Inflammatory macrophage (primary cell): ENCODE measurements at places on chromosomes 6 and 20.
A peak's percentile ranks its signal among the peaks of the same experiment; 100 is the strongest.

- DNase-seq: peak; percentile 16
These were observed 927 bp downstream of the IL20RA start for GRCh38 chr6:137043710-137044365.

DNA sequence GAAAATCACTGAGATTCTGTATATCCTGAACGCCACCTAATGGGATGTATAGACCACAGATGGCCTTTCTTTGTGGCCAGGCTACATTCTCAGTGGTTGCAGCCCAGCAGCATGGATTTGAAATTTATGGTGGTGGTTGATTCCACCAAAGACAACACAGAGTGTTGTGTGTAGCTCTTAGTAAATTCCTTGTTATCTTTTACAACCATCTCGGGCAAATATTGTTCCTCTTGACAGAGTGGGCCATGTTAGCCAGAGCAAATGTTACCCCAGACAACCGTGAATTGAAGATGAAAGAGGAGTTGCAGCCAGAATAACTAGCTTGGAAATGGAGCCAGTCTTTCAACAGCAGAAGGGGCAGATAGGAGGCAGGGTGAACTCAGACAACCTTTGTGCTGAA is 39.5 kb downstream of the SLC24A3 start:
- no peak for DNase-seq

GRCh38 chr6:106745197-106745770 is 115.9 kb downstream of the QRSL1 start:
- DNase-seq: no peak

- DNase-seq: no peak
These were observed 200.5 kb upstream of the ARG1 start for GRCh38 chr6:131372535-131372934.

- DNase-seq: no peak
These were observed 422.9 kb upstream of the CHD6 start for GRCh38 chr20:42041000-42041565.

DNA sequence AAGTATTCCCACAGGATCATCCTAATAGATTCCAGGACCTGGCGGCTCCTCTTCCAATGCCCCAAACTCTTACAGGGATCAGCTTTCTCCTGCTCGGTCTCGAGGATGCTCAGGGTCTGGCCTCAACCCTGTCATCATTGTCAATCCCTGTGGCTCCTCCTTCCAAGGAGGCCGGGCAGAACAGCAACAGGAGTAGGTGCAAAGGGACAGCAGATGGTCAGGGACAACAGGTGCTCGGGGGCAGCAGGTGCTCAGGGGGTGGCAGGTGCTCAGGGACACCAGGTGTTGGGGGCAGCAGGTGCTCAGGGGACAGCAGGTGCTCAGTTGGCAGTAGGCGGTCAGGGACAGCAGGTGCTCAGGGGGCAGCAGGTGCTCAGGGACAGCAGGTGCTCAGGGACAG is 84.8 kb downstream of the TTLL2 start:
- no peak for DNase-seq

DNA sequence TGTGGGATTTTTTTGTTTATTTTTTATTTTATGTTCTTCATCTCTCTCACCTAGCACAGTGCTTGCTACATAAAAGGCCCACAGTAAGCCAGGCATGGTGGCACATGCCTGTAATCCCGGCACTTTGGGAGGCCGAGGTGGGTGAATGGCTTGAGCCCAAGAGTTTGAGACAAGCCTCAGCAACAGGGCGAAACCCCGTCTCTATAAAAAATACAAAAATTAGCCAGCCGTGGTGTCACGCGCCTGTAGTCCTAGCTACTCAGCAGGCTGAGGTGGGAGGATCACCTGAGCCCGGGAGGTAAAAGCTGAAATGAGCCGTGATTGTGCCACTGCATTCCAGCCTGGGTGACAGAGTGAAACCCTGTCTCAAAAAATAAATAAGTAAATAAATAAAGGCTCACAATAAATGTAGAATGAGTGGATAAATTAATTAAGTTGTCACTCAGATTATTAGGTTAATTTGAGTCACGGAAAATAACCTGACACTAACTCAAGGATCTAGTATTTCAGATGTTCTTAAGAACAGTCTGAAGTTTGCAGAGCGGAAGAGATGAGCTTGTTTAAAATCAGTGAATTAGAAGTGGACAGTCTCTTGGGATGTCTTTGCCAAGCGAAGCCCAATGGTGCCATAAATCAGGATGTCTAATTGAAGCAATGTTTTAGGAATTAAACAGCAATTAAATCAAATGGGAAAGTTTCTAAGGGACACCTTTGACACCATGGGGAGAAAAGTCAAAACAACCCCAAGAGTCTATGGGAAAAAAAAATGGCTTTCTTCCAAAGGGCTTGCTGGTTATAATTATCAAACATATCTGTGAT is 214.4 kb downstream of the ZNF217 start:
- no peak for DNase-seq
